CD4-positive, CD25-positive, alpha-beta regulatory T cell (primary cell): ENCODE measurements at places on chromosomes 16 and 17.

GRCh38 chr16:10885246-10885645 is 8.2 kb downstream of the CIITA start:
- no peak for DNase-seq

DNA sequence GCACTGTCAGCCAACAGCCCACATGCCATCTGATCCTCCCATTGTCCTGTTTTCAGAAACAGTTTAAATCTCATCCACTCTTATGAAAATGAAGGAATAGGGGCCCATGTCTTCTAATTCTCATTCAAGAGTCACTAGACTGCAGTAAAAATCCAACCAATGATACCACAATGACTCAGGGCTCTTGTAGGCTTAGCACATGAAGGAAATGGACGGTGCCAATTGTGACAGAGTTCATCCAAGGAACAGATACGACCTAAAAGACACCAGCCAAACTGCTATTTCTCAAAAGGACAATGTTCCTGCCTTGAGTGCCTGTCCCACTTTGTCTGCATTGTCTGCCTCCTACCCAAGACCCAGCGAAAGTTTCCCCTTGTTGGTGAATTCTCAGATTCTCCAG is 204.8 kb upstream of the COX10 start:
- no peak for DNase-seq

DNA sequence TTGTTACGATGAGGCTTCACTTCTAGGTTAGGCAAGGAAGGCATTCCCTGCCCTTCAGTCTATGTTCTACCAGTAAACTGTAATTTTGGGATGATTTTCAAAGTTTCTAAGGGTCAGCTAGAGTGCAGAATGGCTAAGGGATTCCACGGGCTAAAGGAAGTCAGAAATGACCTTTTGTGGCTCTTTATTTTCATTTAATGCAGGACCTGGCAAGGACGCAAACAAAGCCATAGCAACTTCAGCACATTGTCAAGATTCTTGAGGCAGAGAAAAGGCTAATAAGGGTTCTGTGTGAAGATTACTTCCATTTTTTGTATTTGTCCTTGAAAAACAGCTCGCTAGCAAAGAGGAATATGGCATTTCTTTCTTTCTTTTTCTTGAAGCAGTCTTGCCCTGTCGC is 76.6 kb downstream of the STX8 start:
- no peak for DNase-seq

DNA sequence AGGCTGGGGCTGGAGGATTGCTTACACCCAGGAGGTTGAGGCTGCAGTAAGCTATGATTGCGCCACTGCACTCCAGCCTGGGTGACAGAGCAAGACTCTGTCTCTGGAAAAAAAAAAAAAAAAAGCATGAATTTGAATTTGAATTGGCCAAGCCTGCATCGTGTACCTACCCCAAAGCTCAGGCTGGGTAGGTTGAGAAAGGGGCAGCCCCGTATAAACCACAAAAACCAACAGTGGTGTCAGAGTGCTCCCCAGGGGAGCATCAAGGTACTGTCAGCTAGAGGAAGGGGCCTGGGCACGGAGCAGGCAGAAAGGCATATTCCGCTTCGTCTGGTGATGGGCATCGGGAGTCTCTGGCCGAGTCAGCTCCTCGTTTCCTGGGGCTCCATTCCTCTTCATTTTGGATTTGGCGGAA is 40.9 kb downstream of the RAP1GAP2 start:
- peak; percentile 36 for DNase-seq

DNA sequence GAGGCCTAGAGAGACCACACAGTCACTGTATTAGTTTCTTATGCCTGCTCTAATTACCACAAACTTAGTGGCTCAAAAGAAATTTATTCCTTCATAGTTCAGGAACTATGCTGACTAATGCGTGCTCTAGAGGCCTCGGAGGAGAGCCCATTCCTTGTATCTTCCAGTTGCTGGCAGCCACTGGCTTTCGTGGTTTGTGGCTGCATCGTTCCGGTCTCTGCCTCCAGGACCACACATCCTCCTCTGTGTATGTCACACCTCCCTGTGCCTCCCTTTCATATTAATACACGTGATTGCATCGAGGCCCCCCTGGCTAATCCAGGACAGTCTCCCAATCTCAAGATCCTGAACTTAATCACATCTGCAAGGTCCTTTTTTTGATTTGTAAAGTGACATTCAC is 16.9 kb upstream of the MYLK3 start:
- no peak for DNase-seq

GRCh38 chr17:52376137-52376536 is 217.6 kb upstream of the CA10 start:
- DNase-seq: no peak

GRCh38 chr17:58233543-58233942 is 4.8 kb upstream of the LPO start:
- DNase-seq: no peak
